ENCODE measurements at places on chromosomes 11 and 22. TPM values are rescaled to one million over a fixed set of nuclear protein-coding genes. Genes with fewer than 3 reads are reported as not detected.

LMF2 gene
- 36.1 TPM for polyA plus RNA-seq

SPCS2 gene
- 192 TPM for polyA plus RNA-seq

SLC25A45 gene
- 7.2 TPM for polyA plus RNA-seq

P2RY2 gene
- 0.58 TPM for polyA plus RNA-seq

APOA5 gene
- polyA plus RNA-seq: not detected

P4HA3 gene
- polyA plus RNA-seq: 1.0 TPM

ROBO4 gene
- polyA plus RNA-seq: 15.7 TPM

OR5AR1 gene
- not detected for polyA plus RNA-seq

OR56A1 gene
- not detected for polyA plus RNA-seq

FAM181B gene
- 2.3 TPM for polyA plus RNA-seq

GNG3 gene
- 2.5 TPM for polyA plus RNA-seq

RHOD gene
- polyA plus RNA-seq: 8.0 TPM

UBE4A gene
- 53.0 TPM for polyA plus RNA-seq

CNGA4 gene
- polyA plus RNA-seq: 1.1 TPM

DCDC1 gene
- polyA plus RNA-seq: 6.9 TPM

OR8D4 gene
- polyA plus RNA-seq: not detected

HBG1 gene
- 313 TPM for polyA plus RNA-seq

PDE2A gene
- 13.6 TPM for polyA plus RNA-seq
